Stimulated activated CD4-positive, alpha-beta T cell treated with anti-CD3 and anti-CD28 coated beads, Interleukin-1b, Interleukin-23, amount 100 ng/mL, for 1 hour (primary cell): ENCODE measurements at places on chromosomes 6 and 20.

- no peak for DNase-seq
Observed at GRCh38 chr6:20906945-20907344, 372.7 kb downstream of the CDKAL1 start.

DNA sequence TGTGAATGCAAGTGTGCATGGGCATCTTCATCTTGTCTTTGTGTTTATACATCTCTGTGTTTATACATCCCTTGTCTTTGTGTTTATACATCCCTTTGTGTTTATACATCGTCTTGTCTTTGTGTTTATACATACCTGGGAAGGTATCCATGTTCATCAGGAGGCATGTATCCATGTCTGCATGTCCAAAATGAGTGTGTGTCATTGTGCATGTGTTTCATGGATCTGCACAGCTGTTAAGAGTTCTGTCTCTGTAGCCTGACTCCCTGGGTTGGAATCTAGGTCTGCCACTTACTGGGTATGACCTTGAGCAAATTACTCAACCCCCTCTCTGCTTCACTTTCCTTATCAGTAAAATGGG is 50.1 kb upstream of the SIRPA start:
- no peak for DNase-seq

DNA sequence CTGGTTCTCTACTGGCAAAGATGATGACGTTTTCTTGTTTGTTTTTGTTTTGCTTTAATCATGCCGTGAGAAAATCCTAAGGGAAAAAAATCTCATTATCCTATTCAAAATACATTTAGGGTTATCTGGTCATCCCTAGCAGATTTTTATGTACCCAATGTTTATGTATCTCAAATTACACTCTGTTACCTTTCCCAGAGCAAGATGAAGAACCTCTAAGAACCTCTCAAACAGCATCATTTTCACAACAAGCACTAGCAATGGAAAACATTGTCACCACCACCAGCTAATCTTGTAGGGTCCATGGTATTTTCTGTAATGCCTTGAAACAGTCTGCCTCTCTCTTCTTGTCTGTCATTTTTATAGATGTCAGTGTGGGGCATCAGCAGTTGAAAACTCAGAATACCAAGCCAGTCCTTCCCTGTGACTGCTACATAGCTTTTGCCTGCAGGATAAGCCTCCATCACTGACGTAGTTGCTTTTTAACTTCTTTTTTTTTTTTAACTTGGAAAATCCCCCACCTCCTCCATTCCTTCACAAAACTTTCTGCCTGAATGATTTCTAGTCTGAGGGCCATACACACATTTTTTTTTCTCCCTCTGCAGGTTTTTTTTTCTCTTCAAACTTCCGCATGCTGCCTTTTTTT is 2.4 kb upstream of the SNAP25 start:
- DNase-seq = no peak

- no peak for DNase-seq
Observed at GRCh38 chr20:10741060-10741459, 67.3 kb upstream of the JAG1 start.

DNA sequence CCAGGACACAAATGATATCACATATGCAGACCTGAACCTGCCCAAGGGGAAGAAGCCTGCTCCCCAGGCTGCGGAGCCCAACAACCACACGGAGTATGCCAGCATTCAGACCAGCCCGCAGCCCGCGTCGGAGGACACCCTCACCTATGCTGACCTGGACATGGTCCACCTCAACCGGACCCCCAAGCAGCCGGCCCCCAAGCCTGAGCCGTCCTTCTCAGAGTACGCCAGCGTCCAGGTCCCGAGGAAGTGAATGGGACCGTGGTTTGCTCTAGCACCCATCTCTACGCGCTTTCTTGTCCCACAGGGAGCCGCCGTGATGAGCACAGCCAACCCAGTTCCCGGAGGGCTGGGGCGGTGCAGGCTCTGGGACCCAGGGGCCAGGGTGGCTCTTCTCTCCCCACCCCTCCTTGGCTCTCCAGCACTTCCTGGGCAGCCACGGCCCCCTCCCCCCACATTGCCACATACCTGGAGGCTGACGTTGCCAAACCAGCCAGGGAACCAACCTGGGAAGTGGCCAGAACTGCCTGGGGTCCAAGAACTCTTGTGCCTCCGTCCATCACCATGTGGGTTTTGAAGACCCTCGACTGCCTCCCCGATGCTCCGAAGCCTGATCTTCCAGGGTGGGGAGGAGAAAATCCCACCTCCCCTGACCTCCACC is 42.2 kb downstream of the SIRPA start:
- no peak for DNase-seq

GRCh38 chr6:113873043-113873667 is 16.0 kb downstream of the MARCKS start:
- no peak for DNase-seq

DNA sequence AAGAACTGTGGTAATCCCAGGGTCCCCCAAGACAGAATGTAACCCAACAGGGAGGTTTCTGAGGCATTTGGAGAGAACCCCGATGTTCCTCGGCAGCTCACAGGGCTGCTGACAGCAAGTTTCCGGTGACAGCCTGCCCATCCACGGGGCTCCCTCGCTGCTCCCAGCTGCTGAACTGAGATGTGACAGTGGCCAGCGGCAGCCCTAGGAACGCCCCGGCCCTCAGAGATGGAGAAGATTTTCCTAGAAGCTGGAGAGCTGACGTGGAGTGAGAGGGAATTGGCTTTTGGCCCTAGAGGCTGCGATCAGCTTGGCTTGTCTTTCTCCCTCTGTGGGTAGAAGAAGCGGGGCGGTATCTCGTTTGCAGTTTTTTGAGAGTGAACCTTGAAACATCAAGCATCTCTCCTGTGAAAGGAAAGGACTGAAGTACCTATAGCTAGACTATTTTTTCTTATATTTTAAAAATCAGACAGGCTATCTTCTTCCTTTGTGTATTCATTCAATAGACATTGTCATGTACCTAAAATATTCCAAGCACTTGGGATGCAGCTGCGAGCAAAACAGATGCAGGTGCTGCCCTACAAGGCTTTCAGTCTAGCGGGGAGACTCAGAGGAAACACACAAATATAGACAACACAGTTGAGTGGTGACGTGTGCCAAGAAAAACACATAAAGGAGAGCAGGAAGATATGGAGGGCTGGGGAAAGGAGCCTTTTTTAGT is 28.4 kb upstream of the NFATC2 start:
- no peak for DNase-seq
